Muscle of leg (tissue), 16 donors: ENCODE measurements at places on chromosomes 3 and 15. TPM values are rescaled to one million over a fixed set of nuclear protein-coding genes. Genes with fewer than 3 reads are reported as not detected.

Gene RAD54L2
- 11.5 TPM for polyA plus RNA-seq

DNA sequence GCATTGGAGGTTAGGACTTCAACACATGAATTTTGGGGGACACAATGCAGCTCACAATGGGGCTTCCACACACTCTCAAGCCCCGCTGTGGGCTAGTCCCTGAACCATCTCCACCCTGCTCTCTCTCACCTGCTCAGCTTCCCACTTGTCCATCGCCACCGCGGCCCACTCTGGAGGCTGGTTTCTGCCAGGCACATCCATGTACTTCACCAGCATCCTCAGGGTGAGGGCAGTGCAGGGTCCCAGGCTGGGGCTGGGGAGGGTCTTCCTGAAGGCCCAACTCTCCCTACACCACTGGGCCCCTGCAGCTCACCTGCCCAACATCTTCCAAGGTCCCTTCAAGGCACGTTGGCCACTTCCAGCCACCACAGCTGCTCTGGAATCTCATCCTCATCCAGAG is 46.4 kb downstream of the KLF15 start:
- no peak overlapping the region for H3K4me3 ChIP-seq
- DNase-seq, result no peak
- no peak overlapping the region for H3K27ac ChIP-seq

GRCh38 chr3:80675790-80676189 is 908.0 kb upstream of the ROBO1 start:
- no peak overlapping the region for H3K27ac ChIP-seq
- no peaks in the 10 kb centered on the region for H3K27me3 ChIP-seq
- DNase-seq, result no peak
- H3K36me3 ChIP-seq, result no peaks in the 10 kb centered on the region

Gene CEMIP
- 2.3 TPM for polyA plus RNA-seq

Gene LTF
- polyA plus RNA-seq, result 3.7 TPM

Gene SEMA4B
- 9.6 TPM for polyA plus RNA-seq

- H3K27me3 ChIP-seq, result peaks cover 2% of the 10 kb centered on the region
- H3K27ac ChIP-seq, result no peak overlapping the region
- H3K4me3 ChIP-seq, result no peak overlapping the region
- no peaks in the 10 kb centered on the region for H3K36me3 ChIP-seq
- no peak for DNase-seq
Measured at GRCh38 chr15:48974882-48975281, 11.2 kb upstream of the SHC4 start.

GRCh38 chr3:197494366-197495058 is 61.3 kb downstream of the BDH1 start:
- no peak overlapping the region for H3K4me3 ChIP-seq
- no peak for DNase-seq
- H3K27me3 ChIP-seq, result peaks cover 2% of the 10 kb centered on the region
- no peaks in the 10 kb centered on the region for H3K36me3 ChIP-seq
- peaks cover 20% of the 10 kb centered on the region for H3K4me1 ChIP-seq

Gene GOLIM4
- 59.8 TPM for polyA plus RNA-seq

Gene SYNM
- 66.6 TPM for polyA plus RNA-seq

DNA sequence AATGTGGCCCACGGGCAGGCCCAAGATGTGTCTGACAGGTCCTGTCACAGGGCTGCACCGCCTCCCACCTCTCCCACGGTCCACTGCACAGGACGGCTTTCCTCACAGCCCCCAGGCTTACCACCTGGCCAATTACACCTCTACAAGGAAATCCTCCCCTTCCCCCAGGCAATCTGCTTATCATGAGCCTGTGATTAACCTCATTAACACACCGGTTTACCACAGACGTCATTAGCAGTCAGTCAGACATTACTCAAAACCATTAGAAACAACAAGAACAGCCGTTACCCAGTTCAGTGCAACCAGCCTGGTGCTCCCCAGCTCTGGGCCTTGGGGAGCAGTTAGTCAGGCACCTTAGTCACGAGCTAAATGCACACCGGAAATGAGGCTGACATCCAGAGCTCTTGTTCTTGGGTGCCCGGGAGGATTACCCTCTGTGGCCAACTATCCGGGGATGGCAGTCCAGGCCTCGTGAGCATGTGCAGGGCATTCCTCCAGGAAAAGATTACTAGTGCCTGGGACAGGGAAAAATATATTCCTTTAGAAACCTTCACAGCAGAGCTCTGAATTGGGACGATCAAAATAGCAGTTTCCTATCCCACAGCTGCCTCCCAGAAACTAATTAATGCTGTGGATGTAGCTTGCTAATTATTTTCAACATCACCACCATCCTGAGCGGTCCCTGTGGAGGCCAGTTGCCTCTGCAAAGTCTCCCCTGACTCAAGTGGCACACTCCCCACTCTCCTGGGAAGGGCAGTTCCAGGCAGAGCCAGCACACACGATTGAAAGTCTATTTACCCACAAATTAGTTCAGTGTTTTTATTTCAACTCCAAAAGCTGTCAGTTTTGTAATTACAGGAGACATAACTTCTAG is 117.4 kb upstream of the ZBED2 start:
- peak; percentile 28 for DNase-seq
- no peaks in the 10 kb centered on the region for H3K36me3 ChIP-seq
- no peaks in the 10 kb centered on the region for H3K27me3 ChIP-seq
- H3K27ac ChIP-seq, result no peak overlapping the region
- H3K4me3 ChIP-seq, result no peak overlapping the region

Gene CA12
- 1.9 TPM for polyA plus RNA-seq

- DNase-seq, result no peak
- no peak overlapping the region for H3K27ac ChIP-seq
- peaks cover 81% of the 10 kb centered on the region for H3K36me3 ChIP-seq
- no peaks in the 10 kb centered on the region for H3K27me3 ChIP-seq
- H3K4me3 ChIP-seq, result no peak overlapping the region
Measured at GRCh38 chr3:125001557-125002413, 54.0 kb downstream of the HEG1 start.

- no peaks in the 10 kb centered on the region for H3K36me3 ChIP-seq
- no peak overlapping the region for H3K4me3 ChIP-seq
- peak; percentile 4 for DNase-seq
- H3K27ac ChIP-seq, result no peak overlapping the region
Measured at GRCh38 chr3:24793896-24794295, 299.2 kb upstream of the THRB start.

Gene CPNE9
- 0.14 TPM for polyA plus RNA-seq

Gene CADPS
- 3.8 TPM for polyA plus RNA-seq

- peak; percentile 54 for DNase-seq
- H3K36me3 ChIP-seq, result peaks cover 6% of the 10 kb centered on the region
- H3K4me1 ChIP-seq, result peaks cover 28% of the 10 kb centered on the region
- H3K27ac ChIP-seq, result peak overlapping the region; percentile 99
- H3K27me3 ChIP-seq, result no peaks in the 10 kb centered on the region
- peak overlapping the region; percentile 96 for H3K4me3 ChIP-seq
Measured at GRCh38 chr15:68278595-68279405, 1.3 kb downstream of the FEM1B start.

DNA sequence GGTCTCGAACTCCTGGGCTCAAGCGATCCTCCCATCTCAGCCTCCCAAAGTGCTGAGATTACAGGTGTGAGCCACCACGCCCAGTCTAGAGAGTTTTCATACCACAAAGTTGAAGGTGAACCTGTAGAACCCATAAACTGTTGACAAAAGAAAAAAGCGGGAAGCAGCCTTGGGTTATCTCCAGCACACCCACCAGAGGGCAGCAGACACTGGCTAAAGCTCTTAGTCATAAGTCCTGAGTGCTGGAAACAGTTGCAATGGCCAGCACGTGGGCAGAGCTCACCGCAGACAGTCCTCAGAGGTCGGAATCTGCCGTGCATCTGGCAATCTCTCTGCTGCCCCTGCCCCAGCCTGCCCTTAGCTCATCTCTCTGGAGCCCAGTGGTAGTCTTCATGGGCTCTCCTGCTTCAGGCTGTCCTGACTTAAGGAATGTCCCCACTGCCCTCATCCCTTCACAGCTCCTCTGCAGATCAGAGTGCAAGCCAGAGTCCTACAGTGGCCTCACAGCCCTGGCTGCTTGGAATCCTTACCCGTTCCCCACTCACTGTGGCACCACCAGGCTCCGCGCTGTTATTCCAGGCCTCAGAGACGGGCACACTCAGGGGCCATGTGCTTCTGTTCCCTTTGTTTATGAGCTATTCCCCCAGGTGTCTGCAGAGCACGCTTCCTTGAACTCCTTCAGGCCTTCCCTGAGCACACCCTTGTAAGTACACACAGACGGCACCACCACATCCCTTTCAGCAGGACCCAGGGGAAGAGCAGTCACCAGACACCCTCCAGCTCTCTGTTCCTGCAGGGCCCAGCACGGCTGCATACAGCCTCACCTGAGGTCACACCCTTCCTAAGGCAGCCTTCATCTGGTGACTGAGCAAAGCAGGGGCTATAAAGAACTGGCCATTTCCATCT is 8.8 kb upstream of the ELP6 start:
- peak; percentile 92 for DNase-seq
- no peak overlapping the region for H3K27ac ChIP-seq
- H3K36me3 ChIP-seq, result no peaks in the 10 kb centered on the region
- no peaks in the 10 kb centered on the region for H3K27me3 ChIP-seq

DNA sequence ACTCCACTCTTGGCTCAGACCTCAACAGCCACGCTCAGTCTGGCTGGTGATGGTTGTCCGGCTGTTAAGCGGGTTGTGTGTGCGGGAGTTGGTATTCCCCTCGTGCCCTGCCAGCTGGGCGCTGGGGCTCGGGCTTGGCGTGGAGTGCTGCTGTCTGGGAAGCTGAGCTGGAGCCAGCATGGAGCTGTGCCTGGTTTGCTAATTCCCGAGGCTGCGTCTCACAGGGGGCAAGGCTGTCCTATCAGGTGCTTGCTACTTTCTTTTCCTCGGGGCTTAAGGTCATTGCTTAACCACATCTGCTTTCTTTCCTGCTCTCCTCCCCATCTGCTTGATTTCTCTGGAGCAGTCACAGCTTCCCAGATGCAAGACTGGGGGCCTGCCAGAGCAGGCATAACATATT is 29.9 kb downstream of the PDIA5 start:
- peak overlapping the region; percentile 65 for H3K27ac ChIP-seq
- H3K36me3 ChIP-seq, result peaks cover 17% of the 10 kb centered on the region
- peaks cover 47% of the 10 kb centered on the region for H3K4me1 ChIP-seq
- no peak overlapping the region for H3K4me3 ChIP-seq
- no peaks in the 10 kb centered on the region for H3K27me3 ChIP-seq
- peak; percentile 88 for DNase-seq

Gene GCSAM
- polyA plus RNA-seq, result 0.85 TPM

GRCh38 chr3:82229397-82229796 is 468.0 kb upstream of the GBE1 start:
- no peak for DNase-seq
- no peak overlapping the region for H3K4me3 ChIP-seq
- no peaks in the 10 kb centered on the region for H3K4me1 ChIP-seq
- no peak overlapping the region for H3K27ac ChIP-seq
- no peaks in the 10 kb centered on the region for H3K27me3 ChIP-seq
- H3K36me3 ChIP-seq, result no peaks in the 10 kb centered on the region

GRCh38 chr3:136120373-136121348 is 75.5 kb downstream of the MSL2 start:
- H3K27me3 ChIP-seq, result no peaks in the 10 kb centered on the region
- H3K27ac ChIP-seq, result no peak overlapping the region
- peaks cover 2% of the 10 kb centered on the region for H3K36me3 ChIP-seq
- DNase-seq, result no peak

Gene ALG1L2
- 2.6 TPM for polyA plus RNA-seq

- no peak overlapping the region for H3K27ac ChIP-seq
- no peaks in the 10 kb centered on the region for H3K4me1 ChIP-seq
Measured at GRCh38 chr15:64134345-64134829, 17.1 kb upstream of the SNX22 start.

GRCh38 chr3:126944089-126944965 is 38.6 kb upstream of the PLXNA1 start:
- H3K27ac ChIP-seq, result no peak overlapping the region
- no peak overlapping the region for H3K4me3 ChIP-seq
- H3K4me1 ChIP-seq, result peaks cover 6% of the 10 kb centered on the region
- no peaks in the 10 kb centered on the region for H3K36me3 ChIP-seq

- H3K27ac ChIP-seq, result no peak overlapping the region
- no peak overlapping the region for H3K4me3 ChIP-seq
- DNase-seq, result peak; percentile 22
- no peaks in the 10 kb centered on the region for H3K27me3 ChIP-seq
- peaks cover 3% of the 10 kb centered on the region for H3K4me1 ChIP-seq
Measured at GRCh38 chr3:180802837-180803236, 109.6 kb upstream of the FXR1 start.

Gene SLC22A14
- 0.25 TPM for polyA plus RNA-seq

GRCh38 chr15:68599560-68600071 is 20.8 kb downstream of the CORO2B start:
- no peaks in the 10 kb centered on the region for H3K36me3 ChIP-seq
- H3K27me3 ChIP-seq, result peaks cover 2% of the 10 kb centered on the region
- H3K4me1 ChIP-seq, result peaks cover 58% of the 10 kb centered on the region
- peak overlapping the region; percentile 35 for H3K27ac ChIP-seq
- H3K4me3 ChIP-seq, result no peak overlapping the region

DNA sequence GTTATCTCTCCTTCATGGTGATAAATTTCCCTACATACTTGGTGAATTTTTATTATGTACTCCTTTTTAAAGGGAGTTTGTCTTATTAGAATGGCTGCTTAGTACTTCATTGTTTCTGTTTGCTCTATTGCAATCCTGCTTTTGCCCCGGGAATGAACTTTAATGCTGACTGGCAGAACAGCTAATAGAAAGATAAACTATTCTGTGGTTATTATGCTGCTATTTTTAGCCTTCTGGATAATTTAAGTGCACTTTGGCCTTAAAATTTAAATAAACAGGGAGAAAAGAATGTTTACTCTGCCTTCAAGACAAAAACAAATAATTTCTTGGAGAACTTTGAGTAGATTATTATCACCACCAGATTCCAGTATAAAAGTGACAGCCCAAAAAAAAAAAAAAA is 413.8 kb upstream of the CCDC54 start:
- no peak overlapping the region for H3K4me3 ChIP-seq
- no peak overlapping the region for H3K27ac ChIP-seq
- no peaks in the 10 kb centered on the region for H3K36me3 ChIP-seq
- no peaks in the 10 kb centered on the region for H3K4me1 ChIP-seq
- peak; percentile 25 for DNase-seq

Gene SLCO2A1
- polyA plus RNA-seq, result 1.6 TPM

GRCh38 chr3:10025205-10026083 is 793 bp upstream of the FANCD2 start:
- DNase-seq, result no peak
- peaks cover 16% of the 10 kb centered on the region for H3K4me1 ChIP-seq
- peak overlapping the region; percentile 65 for H3K27ac ChIP-seq
- no peaks in the 10 kb centered on the region for H3K27me3 ChIP-seq

DNA sequence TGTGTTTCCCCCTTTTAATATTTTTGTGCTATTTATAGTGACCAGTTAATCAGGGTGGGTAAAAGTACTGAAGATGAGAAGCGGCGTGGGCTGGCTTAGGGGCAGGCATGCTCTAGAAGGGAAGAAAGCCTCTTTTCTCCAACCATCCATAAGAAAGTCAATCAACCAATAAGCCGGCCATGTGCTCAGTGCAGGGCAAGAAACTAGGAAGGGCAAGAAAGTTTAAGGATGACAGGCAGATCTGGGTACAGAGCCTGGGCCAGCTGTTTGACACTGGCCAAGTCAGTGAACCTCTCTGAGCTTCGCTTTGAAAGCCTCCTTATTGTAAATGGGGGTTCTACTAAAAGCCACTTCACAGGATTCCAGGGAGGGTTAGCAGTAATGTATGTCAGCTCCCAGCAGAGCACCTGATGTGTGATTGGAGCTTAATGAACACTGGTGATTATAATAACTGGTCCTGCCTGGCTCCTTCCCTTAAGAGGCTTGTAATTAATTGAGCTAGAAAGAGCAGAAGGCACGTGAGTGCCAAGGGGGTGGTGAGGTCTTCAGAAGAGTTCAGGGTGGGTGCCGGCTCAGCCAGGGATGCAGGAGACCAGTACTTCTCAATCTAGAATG is 5.7 kb upstream of the CHRNA3 start:
- DNase-seq, result no peak
- H3K36me3 ChIP-seq, result no peaks in the 10 kb centered on the region
- no peaks in the 10 kb centered on the region for H3K4me1 ChIP-seq
- no peak overlapping the region for H3K4me3 ChIP-seq

- H3K27ac ChIP-seq, result no peak overlapping the region
- H3K27me3 ChIP-seq, result no peaks in the 10 kb centered on the region
- H3K4me1 ChIP-seq, result no peaks in the 10 kb centered on the region
- no peak overlapping the region for H3K4me3 ChIP-seq
Measured at GRCh38 chr3:59388555-59389270, 338.9 kb upstream of the CFAP20DC start.

Gene ZNF662
- polyA plus RNA-seq, result 12.5 TPM
